ENCODE measurements at places on chromosomes 16 and 17.

GRCh38 chr16:11260596-11260966 lies 4.6 kb upstream of the SOCS1 start:
- DNase-seq, result no peak

- no peak for DNase-seq
Measured at GRCh38 chr17:37318931-37319594, 56.7 kb upstream of the C17orf78 start.

GRCh38 chr16:75019586-75019985 lies 20.8 kb downstream of the ZNRF1 start:
- DNase-seq, result no peak

- no peak for DNase-seq
Measured at GRCh38 chr16:1416521-1416941, 2.0 kb upstream of the UNKL start.

GRCh38 chr17:17041018-17041521 lies 1.2 kb upstream of the MPRIP start:
- peak; percentile 57 for DNase-seq

DNA sequence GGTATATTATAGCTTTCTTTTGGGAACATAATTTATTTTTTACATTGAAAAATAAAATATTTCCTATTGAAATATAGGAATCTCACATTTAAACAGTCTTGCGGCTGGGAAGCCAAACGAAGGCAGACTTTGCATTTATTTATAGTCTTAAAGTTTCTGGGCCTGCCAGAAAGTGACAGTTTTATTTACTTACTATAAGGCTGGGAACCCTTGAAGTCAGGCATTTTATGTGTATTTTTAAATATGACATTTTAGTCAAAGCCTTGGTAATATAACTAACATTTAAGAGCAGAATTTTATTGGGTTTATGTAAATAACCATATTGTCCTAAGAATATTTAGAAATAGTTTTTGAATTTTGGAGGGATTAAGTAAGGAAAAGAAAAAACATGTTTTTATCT lies 97.5 kb downstream of the TANGO6 start:
- no peak for DNase-seq

DNA sequence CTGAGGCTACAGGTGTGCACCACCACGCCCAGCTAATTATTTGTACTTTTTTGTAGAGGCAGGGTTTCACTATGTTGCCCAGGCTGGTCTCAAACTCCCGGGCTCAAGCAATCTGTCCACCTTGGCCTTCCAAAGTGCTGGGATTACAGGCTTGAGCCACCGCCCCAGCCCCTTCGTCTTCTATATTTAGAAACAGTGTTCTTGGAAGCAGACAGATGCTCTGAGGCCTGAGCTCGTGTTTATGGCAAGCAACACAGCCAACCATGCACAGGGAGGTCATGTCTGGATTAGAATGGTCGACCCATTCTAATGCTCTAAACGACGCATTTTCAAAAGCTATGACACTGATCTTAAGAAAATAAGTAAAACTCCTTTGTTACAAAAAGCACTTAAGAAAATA lies 16.6 kb downstream of the TMEM204 start:
- DNase-seq, result no peak

GRCh38 chr17:45965812-45966211 lies 33.2 kb upstream of the STH start:
- no peak for DNase-seq

GRCh38 chr17:16910341-16910740 lies 61.6 kb downstream of the TNFRSF13B start:
- DNase-seq, result no peak

GRCh38 chr17:62045517-62045916 lies 19.6 kb downstream of the MED13 start:
- no peak for DNase-seq

DNA sequence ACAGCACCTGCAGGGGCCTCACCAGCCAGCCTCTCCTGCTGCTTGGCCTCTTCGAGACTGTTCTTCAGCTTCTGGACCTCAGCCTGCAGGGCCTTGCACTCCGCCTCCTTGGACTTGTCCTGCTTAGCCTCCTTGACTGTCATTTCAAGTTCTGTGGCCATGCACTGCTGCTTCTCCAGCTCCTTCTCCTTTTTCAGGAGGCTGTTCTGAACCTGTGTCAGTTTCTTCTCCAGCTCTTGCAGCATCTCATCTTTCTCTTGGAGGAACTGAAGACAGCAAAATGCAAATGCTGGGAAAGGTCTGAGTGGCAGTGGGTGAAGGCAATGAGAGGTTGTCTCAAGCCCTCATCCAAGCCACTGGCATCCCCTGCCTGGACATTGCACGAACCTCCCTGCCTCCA lies 39.1 kb downstream of the DHX38 start:
- no peak for DNase-seq

GRCh38 chr17:50048988-50049387 lies 6.9 kb upstream of the ITGA3 start:
- no peak for DNase-seq

- no peak for DNase-seq
Measured at GRCh38 chr16:75106351-75107274, 10.0 kb downstream of the LDHD start.

DNA sequence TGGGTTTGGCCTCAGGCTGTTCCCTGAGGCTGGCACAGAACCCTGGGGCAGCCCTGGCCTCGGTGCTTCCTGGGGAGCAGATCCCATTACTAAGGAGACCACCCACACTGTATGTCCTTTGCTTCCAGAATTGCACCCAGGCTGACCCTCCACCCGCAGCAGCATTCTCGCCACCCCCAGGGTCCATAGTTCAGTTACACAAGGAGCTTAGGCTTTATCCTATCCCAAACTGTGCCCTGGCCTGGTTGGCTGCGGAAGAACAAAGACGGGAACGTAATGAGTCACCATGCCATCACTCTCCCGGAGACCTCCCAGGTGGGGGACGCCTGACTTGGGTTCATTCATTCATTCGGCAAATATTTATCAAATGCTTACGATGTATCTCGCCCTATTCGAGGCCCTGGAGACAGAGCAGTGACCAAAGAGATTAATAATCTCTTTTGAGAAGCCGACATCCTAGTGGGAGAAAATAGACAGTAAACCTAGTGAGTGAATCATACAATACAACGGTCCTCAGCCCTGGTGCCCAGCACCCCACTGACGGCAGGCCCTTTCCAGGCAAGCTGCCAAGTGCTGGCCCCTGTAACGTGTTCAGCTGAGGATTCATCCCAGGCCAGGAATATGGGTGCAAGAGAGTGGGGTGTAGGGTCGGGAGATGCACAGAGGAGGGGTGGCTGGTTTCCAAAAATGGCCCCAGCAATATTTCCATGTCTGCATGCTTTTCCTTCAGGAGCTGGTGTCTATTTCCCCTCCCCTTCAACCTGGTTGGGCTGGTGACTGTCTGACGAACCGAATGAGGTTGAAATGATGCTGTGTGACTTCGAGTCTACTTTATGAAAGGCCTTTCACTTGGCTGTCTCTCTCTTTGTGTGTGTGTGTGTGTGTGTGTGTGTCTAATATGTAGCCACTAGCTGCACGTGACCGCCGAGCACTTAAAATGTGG lies 134.2 kb downstream of the MGAT5B start:
- no peak for DNase-seq

GRCh38 chr17:47774987-47775580 lies 42.0 kb downstream of the TBX21 start:
- DNase-seq, result no peak

- no peak for DNase-seq
Measured at GRCh38 chr17:50508573-50509460, 578 bp downstream of the MYCBPAP start.

DNA sequence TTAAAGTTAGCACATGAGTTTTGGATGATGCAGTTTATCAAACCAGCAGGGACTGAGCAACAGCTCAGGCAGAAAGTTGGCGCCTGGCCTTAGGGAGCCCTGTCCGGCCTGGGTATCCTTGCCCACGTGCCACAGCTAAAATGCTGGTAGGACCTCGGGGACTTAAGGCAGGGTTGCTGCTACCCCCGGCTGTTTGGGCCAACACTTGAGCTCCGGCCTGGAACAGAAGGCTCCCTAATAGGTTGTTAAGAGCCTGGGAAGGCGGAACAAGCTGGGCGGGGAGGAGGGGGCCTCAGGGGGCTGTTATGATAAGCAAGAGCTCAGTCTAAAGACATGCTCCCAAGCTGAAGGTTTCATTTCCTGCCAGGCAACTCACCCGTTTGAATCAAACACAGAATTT lies 39.7 kb downstream of the CUEDC1 start:
- no peak for DNase-seq

DNA sequence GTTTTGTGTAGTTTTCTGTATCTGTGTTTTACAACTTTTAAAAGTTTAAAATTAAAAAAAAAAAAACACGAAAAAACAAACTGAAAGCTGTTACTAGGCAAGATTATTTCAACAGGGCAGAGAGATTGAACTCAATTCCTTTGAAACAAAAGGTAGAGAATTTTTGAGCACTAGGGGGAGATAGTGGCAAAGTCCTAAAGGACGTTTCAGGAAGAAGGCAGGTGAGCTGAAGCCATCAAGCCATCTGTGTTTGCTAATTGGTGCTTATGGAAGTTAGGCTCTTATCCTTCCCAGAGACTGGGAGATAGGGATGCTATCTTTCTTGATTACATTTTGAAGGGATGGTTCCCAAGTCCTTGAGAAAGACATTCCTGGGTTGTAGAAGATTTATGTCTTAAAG lies 70.6 kb upstream of the CLEC3A start:
- no peak for DNase-seq

- DNase-seq, result no peak
Measured at GRCh38 chr17:55420067-55420775, 1.4 kb downstream of the MMD start.

DNA sequence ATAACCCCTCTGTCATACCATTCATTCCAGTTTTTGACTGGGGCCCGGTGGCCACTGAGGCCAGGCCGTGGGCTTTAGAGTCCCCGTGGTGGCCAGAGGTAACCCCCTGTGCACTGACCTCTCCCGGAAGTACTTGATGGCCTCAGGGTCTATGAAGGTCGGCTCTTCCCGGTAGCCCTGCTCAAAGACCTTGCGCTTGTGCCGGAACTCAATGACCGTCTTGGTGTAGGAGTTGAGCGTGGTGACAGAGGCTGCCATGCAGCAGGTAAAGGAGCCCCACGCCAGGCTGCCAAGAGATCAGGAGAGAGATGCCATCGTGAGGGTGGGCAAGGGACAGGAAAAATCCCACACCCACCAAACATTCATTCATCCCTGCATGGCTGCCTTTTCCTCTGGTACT lies 234.8 kb downstream of the GSG1L start:
- no peak for DNase-seq

- no peak for DNase-seq
Measured at GRCh38 chr17:33370401-33370800, 77.3 kb upstream of the ASIC2 start.

GRCh38 chr17:68295086-68295485 lies 3.8 kb downstream of the ARSG start:
- no peak for DNase-seq

DNA sequence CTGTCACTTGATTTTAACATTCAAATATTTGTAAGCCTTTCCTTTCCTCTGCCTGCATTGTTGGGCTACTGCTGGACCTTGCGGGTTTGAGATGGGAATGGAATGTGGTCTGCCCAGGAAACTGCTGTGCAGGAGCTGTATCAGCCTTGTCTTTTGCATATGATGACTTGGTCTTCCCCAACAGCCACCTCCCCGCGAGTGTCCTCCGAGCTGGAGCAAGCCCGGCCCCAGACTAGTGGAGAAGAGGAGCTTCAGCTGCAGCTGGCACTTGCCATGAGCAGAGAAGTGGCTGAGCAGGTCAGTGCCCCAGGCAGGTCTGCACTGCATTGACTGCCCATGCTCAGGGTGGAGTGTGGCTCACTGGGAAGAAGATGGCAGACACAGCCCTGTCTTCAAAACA lies 52.8 kb downstream of the B9D1 start:
- no peak for DNase-seq

- DNase-seq, result no peak
Measured at GRCh38 chr17:74780443-74781238, 4.5 kb upstream of the NAT9 start.

DNA sequence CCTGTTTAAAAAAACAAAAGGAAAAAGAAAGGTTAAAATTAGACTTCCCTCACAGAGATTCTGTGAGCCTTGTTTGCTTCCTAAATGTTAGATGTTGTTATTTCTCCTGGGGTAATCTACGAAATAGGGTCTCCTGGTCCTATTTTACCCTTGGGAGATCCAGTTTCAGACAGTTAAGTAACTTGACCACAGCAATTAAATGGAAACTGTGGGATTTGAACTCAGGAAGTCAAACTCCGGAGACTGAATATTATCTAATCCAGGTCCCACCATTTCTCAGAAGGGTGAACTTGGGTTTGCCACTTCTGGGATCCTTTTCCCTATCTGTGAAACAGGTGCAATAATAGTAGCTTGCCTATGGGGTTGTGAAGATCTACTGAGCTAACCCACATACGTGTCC lies 6.4 kb upstream of the TMC5 start:
- DNase-seq, result no peak

GRCh38 chr16:84614968-84615813 lies 2.7 kb downstream of the COTL1 start:
- DNase-seq, result no peak

DNA sequence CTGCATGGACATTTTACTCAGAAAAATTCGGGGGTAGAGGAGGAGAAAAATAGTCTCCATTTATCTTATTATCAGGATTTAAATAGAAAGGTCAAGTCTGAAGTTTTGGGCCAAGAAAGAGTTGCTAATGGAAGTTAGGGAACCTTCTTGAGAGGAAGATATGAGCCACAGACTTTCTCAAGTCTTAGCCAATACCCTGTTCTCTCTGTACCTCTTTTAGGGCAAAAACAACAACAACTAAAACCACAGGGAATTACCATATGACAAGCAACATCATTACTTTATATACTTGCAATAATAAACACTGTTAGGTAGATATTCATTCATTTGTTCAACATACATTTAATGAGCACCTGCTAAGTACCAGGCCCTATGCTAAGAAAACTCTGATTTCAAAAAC lies 282.2 kb upstream of the CDH5 start:
- DNase-seq, result no peak

DNA sequence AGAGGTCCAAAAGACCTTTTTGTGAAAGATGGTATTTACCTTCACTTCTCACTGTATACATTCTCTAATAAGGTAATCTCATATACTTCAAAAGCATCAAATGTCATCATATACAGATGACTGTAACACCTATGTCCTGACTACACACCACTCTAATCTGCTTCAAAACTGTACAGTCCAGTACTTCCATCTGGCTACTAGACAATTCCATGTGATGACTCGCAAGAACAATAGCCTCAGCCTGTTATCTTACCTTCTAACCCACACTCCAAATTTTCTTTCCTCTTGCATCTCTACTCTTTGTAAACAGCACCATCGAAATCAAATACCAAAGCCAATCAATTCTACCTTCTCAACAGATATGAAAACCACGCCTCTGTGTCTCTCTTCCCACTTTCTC lies 24.1 kb downstream of the MYO1D start:
- no peak for DNase-seq

GRCh38 chr16:81445143-81445961 lies 744 bp downstream of the CMIP start:
- peak; percentile 74 for DNase-seq

DNA sequence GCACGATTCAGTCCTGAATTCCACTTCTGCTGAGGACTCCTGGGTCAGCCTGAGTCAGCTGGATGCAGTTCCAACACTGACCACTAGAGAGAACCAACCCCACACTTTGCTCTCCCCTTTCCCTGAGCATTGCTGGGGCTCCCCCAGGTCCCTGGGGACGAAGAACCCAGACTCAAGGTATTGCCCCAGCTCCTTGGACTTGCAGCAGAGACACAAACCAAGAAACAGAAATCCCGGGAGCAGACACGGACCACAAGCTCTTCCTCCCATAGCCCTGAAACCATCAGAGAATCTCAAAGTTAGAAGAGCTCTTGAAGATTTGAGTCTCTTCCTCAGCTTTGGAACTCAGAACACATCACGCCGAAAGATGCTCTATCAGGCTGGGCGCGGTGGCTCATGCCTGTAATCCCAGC lies 678 bp upstream of the GH1 start:
- peak; percentile 87 for DNase-seq

GRCh38 chr17:77459018-77459755 lies 318.4 kb downstream of the SEC14L1 start:
- no peak for DNase-seq
